Effector memory CD4-positive, alpha-beta T cell (primary cell): ENCODE measurements at places on chromosomes 1 and 21.

- DNase-seq, result no peak
Measured at GRCh38 chr1:198203434-198203833, 46.6 kb downstream of the NEK7 start.

DNA sequence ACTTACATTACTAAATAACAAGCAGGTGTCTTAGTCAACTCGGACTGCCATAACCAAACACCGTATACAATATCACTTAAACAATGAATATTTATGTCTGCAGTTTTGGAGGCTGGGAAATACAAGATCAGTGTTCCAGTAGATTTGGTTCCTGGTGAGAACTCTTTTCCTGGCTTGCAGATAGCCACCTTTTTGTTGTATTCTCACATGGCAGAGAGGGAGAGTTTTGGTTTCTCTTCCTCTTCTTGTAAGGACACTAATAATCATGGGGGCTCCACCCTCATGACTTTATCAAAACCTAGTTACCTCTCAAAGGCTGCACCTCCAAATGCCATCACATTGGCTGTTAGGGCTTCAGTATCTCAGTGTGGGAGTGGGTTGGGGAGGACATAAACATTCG lies 82.9 kb upstream of the CACYBP start:
- DNase-seq, result no peak

DNA sequence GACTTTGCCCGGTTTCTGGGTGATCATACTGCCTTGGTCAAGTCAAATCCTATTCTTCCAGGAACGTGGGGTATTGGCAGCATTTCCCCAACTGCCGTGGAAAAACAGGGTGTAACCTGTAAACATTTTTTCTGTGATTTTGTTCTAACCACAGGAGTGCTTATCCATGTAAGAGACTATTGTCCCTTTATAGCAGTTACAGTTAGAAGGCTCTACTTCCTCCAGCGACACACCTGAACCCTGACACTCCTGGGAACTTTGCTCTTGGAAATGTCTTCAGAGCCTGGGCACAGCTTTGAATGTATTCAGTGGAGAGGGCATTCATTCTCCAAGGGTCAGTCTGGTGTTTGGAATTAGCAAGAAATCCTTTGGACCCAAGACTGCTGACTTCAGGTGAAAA lies 26.4 kb upstream of the ARHGEF10L start:
- DNase-seq, result no peak

DNA sequence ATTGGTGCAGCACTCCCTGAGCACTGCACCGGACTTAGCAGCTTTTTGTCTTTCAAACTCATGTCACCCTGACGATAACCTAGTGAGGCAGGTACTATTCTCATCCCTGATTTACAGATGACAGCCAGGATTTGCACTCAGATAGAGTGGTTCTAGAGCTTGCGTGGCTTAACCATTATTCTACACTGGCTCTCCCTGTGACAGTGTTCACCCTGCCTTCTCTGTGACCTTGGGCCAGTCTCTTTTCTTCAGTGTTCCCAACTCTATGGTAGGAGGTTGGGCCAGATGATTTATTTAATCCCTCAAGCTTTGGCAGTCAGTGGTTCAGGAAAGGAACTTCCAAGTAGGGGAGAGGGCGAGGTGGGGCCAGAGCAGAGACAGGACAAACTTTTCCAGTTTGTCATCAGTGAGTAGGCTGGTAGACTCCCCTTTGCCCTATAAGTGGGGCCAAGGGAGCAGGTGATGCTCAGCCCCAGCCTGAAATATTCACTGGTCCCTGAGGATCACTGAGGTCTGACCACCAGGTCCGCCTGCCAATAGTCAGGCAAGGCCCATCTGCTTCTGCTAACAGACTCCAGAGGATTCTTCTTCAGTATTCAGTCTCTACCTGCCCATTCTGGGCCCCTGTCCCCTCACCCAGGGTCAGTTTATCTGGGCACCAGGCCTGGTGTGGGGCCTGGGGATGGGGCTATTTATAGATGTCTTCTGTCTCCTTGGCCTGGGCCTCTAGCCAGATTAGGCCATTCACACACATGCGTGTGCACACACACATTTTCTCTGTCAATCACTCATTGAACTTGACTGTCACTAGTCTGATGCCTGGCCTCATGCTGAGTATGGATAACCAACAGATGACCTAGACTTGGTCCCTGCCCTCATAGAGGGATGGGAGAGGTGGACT lies 8.8 kb upstream of the FABP3 start:
- no peak for DNase-seq

GRCh38 chr21:45528028-45528705 lies 14.1 kb downstream of the SLC19A1 start:
- no peak for DNase-seq

DNA sequence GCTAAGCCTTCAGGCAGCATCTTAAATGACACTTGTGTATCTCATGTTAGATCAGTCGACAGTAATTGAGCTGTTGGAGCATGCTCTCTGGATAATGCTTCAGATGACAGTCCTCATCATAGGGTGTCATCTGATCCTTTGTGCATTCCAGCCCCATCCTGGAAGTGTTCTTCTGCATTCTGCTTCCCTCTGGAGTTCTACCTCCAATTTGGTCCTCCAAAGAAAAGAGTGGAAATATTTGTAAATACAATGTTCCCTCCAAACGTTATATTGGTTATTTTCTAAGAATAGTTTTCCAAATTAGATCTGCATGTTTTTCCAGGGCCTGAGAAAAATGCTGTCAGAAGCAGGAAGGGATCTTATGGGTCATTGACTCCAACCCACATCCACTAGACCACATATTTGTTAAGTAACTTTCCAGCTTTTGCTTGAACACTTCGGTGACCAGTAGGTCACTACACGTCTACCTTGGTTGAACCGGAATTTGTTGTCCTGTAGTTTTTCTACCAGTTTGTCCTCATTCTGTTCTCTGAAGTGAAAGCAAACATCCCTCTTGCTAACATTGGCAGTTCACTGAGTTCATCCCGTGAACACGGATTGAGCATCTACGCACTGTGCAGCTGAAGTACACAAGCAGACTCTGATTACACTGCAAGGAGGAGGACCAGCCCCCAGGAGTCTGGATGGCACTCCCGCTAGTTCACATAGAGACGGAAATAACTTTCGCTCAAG lies 136.0 kb downstream of the TLR5 start:
- no peak for DNase-seq

DNA sequence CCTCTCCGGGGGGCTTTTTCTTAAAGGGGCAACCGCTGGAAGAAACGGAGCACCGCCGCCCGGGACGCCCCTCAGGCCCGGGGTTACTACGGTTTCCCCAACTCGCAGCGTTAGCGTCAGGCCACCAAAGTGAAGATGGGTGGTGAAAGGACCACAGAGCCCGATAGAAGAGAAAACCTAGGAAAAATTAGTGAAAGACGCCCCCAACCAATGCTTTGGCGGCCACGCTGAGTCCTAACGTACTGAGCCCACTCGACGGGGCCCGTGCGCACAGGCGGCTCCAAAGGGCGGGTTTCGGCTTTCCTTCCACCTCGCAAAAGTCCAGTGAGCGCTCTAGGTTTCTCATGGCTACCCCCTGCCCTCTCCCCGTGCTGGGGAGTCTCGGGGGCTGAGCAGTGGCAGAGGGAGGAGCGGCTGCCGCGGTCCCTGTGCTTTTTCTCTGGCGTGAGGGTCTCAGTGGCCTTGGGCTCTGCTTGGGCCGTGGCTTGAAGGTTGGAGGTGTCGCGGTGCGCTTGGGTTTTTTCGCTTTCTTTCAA lies 12.2 kb upstream of the SPEN start:
- DNase-seq, result no peak

DNA sequence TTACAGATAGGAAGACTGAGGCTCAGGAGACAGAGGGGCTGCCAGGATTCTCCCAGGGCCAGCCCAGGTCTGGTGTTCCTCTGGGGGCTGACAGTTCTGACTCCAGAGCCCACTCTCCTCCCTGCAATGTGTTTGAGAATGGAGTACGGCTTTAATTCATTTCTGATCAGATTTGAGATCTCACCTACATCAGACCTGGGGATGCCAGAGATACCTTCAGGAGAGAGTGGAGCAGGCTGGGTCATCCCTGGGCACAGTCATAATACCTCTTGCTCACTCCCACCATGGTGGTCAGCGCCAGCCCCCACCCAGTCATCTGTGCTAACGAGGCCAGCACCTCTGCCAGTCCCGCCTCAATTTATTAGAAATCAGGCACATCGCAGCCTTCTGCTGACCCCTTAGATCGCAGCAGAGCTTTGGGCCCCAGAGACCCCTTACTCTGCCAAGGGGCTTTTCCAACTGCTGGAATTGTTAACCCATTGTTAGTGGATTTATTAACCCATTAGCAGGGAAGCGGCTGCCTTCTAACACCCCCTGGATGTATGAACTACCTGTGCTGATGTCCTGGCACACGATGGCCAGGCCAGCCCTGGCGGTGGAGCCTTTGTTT lies 352.1 kb downstream of the MATN1 start:
- DNase-seq, result no peak
